ENCODE measurements at places on chromosomes 12 and 14.

DNA sequence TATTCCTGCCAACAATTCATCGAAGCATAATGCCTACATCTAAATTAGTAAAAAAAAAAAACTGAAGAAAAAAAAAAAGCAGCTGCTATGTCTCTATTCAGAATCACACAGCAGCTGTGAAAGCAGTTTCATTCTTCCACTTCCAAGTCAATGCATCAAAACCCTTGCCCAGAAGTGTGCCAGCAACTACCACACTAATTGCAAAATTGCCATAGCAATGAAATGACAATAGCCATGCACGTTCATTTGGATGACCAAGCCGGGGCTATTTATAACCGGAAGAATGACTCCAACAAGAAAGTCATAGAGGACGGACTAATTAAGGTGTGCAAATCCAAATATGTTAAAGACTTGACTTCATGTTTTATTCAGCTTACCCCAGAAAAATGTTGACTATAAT is 42.5 kb downstream of the SLC2A13 start:
- DNase-seq: no peak

- DNase-seq: no peak
Measured at GRCh38 chr12:48182631-48183030, 813 bp upstream of the CCDC184 start.

DNA sequence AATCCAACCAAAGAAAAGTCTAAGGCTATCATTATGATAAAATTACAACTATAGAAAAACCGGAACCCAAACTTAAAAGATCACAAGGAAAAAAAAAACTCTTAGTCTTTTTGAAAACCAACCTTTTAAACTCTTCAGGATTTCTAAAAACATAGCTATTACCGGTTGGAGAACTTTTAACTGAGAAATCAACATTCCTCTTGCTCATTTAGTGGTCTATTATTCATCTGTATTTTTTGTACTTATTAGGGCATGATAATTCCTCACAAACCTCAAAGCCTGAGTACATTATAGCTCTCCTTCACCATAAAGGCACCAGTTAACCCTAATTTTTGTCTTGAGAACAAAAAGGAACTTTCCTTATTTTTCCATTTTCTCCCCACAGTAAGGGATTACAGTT is 10.4 kb downstream of the LUM start:
- DNase-seq: no peak

- DNase-seq: no peak
Measured at GRCh38 chr12:6691473-6691872, 2.3 kb upstream of the ZNF384 start.

- no peak for DNase-seq
Measured at GRCh38 chr12:49529414-49529813, 9.4 kb upstream of the KCNH3 start.

- DNase-seq: no peak
Measured at GRCh38 chr12:72053604-72054003, 115.0 kb downstream of the TPH2 start.

GRCh38 chr14:19823765-19824164 is 20.2 kb downstream of the OR4N2 start:
- no peak for DNase-seq

GRCh38 chr12:76864791-76865400 is 13.9 kb downstream of the CSRP2 start:
- DNase-seq: no peak

DNA sequence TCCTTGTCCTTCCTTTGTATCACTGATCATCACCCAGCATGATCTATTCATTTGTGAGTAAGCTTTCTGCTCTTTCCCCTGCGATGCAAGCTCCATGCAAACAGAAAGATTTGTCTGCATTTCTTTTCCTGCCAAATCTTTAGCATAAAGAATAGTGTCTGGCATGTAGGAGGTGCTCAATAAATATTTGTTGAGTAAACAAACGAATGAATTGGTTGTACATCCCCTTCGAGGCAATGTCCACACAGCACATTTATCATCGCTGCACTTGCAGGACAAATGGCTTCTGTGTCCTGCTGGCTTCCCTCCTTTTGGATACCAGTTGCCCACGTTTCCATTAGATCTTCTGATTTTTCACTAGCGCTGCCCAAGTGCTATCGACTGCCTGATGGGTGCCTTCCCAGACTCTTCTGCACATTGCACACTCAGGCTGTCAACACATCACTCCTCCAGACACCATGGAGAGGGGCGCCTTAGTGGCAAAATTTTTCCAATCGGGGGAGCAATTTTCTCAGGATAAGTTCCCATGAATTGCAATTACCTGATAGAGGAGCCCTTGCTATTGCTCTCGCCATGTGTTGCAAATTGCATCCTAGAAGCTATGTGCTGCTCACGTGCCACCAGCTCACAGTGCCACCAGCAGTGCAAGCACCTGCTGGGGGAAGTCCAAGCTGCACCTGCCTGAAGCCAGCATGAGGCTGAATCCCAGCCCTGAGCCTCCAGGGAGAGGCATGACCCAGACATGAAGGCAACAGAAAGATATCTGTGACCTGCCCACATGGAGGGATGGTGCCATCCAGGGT is 206.6 kb downstream of the KIF26A start:
- no peak for DNase-seq

DNA sequence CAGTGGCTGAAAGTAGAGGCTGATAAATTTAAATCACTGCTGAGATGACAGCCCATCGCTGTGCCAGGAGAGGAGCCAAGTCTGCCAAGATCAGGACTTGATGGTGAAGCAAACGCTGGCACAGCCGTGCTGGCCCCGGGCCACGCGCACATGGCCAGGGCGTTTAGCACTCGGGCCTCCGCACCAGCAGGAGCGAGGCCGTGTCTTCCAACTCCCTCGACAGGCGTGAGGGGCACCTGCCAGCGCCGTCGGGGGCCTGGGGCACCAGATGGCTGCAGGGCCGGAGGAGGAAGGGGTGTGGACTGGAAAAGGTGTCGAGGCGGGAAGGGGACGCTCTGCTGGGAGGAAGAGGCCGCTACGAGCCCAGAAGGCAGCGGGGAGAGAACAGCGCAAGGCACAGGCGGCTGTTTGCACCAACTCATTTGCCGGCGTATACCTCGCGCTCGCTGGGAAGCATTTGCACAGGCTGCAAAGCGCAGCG is 29.5 kb downstream of the RIMBP2 start:
- DNase-seq: no peak

GRCh38 chr14:33650430-33650829 is 300.4 kb downstream of the EGLN3 start:
- DNase-seq: no peak

DNA sequence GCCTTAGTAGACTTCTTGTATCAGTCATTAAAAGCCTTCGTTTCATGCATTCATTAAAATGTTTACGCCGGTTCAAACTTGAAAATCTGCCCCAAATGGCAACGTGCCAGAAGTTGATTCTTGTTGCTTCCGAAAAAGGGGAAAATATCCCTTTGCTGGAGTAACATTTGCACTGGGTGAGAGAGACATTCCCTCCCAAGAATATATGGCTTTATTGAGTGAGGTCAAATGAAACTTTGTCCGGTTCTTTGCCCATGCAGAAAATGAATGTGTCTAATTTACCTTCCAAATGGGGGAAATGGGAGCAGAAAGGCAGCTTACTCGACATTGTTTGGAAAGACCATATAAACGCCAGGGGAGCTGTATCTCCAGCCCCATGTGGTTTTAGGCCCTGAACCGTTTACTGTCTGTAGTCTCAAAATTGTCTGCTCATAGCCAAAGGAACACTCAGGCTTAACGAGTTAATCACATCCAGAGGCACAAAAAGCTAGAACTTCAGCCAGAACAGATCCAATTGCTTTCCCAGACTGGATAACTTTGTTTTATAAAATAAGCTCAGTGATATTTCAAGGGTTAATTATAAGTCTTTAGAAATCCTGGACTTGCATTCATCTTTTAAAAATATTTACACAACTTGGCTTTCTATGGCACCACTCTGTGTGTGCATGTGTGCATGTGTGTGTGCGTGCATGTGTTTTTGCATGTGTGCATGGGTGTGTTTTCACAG is 2.9 kb upstream of the EMP1 start:
- no peak for DNase-seq

- DNase-seq: no peak
Measured at GRCh38 chr14:58947814-58948445, 240.5 kb upstream of the DAAM1 start.

DNA sequence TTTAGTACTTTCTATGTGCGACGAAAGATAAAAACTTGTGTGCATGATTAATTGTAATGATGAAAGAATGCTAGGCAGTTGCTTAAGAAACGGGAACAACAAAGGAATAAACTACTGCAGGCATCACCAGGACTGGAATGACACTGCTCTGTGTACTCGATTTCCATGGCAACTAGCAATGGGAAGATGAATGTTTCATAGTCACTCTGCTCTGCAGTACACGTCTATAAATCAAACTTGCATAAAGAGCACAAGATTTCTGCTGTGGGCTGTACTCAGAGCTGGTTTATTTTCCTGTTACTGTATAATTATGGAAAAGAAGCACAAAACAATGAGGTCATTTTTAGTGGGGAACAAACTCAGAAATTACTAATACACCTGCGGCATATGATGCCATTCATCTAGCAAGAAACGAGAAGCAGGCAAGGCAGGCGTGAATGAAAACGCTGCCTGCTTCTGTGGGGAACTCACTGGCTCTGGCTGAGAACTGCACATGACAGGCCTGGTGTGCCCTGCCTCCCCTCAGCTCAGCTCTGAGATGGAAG is 41.8 kb downstream of the EFCAB11 start:
- DNase-seq: peak; percentile 23

DNA sequence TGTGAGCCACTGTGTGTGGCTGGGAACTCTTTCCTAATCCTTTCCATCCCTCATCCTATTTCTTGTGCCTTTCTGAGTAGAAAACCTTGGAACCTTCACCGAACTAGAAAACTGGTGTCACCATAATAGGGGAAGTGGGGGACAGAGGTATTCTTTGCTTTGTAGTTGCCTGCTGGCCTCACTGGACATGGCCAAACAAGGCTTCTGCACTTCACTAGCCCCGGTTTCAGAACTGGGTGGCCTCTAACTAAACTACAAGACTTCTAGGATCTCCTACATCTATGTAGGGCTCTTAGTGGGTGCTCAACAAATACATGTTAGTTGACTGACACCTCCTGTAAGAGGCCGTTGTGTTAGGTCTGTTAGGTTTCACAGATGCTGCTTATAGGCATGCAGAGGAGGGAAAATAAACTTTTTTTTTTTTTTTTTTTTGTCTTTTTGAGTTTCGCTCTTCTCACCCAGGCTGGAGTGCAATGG is 597 bp upstream of the CIROP start:
- DNase-seq: no peak

DNA sequence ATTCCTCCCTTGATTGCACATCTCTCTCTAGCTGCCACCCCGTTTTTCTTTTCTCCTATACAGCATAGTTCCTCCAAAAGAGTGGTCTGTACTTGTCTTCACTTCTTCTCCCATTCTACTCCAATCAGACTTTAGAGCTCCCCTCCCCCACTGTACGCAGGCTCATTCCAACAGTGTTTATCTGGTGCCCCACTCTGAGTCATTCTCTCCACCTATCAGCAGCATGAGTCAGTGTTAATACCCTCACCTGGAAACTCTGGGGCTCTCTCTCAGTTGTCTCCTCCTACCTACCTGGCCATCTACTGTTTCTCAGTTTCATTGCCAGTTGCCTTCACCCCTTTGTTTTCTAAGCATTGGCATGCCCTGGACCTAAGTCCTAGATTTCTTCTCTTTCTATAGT is 175.1 kb upstream of the ARHGAP5 start:
- DNase-seq: no peak

GRCh38 chr12:27480016-27480415 is 33.5 kb downstream of the SMCO2 start:
- DNase-seq: no peak

GRCh38 chr14:54355698-54356097 is 41.1 kb upstream of the CDKN3 start:
- no peak for DNase-seq

GRCh38 chr12:108040947-108041346 is 88.1 kb upstream of the WSCD2 start:
- no peak for DNase-seq

- no peak for DNase-seq
Measured at GRCh38 chr14:32450919-32451675, 122.0 kb downstream of the AKAP6 start.

DNA sequence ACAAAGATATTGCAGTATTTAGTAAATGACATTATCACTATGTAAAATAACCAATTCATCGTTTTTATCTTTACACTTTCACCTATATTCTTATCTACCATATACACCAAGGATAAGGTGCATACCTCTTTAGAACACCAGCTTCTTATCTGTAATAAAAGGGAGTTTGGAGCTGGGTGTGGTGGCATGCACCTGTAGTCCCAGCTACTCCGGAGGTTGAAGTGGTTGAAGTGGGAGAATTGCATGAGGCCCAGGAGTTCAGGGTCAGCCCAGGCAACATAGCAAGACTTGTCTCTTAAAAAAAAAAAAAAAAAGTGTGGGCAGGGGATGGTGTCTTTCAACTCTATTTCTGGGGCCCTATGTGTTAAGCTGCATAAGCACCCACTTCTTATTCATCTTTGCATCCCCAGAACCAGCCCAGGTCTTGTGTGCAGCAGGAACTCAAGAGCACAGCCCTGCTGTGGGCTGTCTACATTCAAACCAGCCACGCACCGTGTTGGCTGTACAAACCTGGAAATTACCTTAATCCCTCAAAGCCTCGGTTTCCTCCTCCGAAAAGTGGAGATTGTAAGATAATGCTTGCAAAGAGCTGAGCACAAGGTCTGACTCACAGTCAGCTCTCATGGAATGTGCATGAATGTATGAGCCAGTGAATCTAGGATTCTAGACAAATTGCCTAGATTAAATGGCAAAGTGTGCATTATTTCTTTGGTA is 256.6 kb upstream of the FOXN3 start:
- no peak for DNase-seq

DNA sequence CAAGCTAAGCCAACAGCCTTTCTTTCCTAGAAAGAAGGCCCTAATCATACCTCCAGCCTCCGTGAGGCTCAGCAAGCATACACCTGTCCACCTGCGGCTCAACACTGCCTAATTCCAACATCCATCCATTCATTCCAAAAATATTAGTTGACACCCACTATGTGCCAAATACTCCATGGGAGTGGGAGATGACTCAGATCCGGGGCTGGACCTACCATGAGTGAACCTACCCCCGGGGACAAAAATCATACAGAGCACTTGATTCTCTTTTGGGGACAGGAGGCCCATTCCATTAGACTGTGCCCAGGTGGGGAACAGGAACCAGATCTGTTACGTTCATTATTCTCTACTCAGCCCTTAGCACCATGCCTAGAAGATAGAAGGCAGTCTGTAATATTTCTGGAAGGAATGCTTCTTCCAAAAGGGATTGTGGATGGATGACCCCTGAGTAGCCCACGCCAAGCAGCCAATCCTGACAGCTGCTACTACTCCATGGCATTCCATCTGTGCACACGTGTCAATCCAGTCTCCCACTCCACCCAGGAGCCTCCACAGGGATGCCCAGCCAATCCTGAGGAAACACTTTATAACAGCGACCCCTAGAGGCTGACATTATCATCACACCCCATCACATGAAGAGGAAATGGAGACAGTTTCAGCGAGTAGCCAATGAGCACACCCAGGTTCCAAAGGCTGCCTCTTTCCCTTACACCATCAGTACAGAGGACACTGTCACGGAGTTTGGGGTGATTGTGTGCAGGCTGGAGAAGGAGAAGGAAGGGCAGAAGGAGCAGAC is 170.7 kb downstream of the ESRRB start:
- DNase-seq: peak; percentile 73
